ENCODE measurements at places on chromosomes 4 and X. TPM values are rescaled to one million over a fixed set of nuclear protein-coding genes. Genes with fewer than 3 reads are reported as not detected.

The RTL3 gene
- not detected for total RNA-seq

The AMOT gene
- total RNA-seq = 2.3 TPM

The TLR7 gene
- total RNA-seq = not detected

The USP26 gene
- total RNA-seq = not detected

The ASB5 gene
- not detected for total RNA-seq

The DGAT2L6 gene
- not detected for total RNA-seq

The GLUD2 gene
- 0.30 TPM for total RNA-seq

The GLRB gene
- not detected for total RNA-seq

The ZNF81 gene
- 7.2 TPM for total RNA-seq

The LINC00632 gene
- total RNA-seq = 3.1 TPM

The OPRPN gene
- not detected for total RNA-seq

The ARL9 gene
- 0.14 TPM for total RNA-seq

The FHDC1 gene
- 0.11 TPM for total RNA-seq

The MFAP3L gene
- 0.18 TPM for total RNA-seq

The FRMPD4 gene
- not detected for total RNA-seq

The MAGEB4 gene
- not detected for total RNA-seq

The MBTPS2 gene
- total RNA-seq = 9.4 TPM

The JCHAIN gene
- not detected for total RNA-seq

The RAB41 gene
- total RNA-seq = not detected

The FGFBP2 gene
- 1.1 TPM for total RNA-seq

The INPP4B gene
- 104 TPM for total RNA-seq

The GAB1 gene
- 0.30 TPM for total RNA-seq

The FMR1NB gene
- not detected for total RNA-seq

The UGT2A1 gene
- not detected for total RNA-seq

The PRSS12 gene
- total RNA-seq = not detected
